Naive thymus-derived CD4-positive, alpha-beta T cell (primary cell): ENCODE measurements at places on chromosomes 7 and 10. TPM values are rescaled to one million over a fixed set of nuclear protein-coding genes. Genes with fewer than 3 reads are reported as not detected.

GRCh38 chr7:151139071-151139790, 28.3 kb downstream of the GBX1 start:
- no peak overlapping the region for H3K4me3 ChIP-seq
- H3K27me3 ChIP-seq: no peaks in the 10 kb centered on the region
- no peak for DNase-seq
- H3K27ac ChIP-seq: no peak overlapping the region
- no peaks in the 10 kb centered on the region for H3K4me1 ChIP-seq
- H3K36me3 ChIP-seq: no peaks in the 10 kb centered on the region

DNA sequence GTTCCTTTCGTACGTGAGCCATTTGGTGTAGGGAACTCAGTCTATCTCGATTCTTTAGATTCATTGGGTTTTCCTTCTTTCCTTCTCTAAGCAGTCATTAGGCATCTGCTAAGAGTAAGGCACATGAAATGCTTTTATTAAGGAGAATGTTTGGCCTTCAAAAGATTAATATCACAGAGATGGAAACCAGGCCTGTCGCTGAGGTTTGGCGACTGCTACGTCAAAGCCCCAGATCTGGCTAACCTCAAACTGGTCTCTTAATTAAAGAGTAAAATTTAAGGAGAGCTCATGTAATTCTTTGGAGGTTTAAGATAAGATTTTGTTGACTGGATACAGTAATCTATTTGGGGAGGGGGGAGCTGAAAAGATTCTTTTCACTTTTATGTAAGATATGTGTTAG, 189.8 kb downstream of the JCAD start:
- H3K27me3 ChIP-seq: no peaks in the 10 kb centered on the region
- no peak overlapping the region for H3K4me3 ChIP-seq
- H3K36me3 ChIP-seq: no peaks in the 10 kb centered on the region
- H3K4me1 ChIP-seq: no peaks in the 10 kb centered on the region
- H3K27ac ChIP-seq: no peak overlapping the region
- no peak for DNase-seq

- DNase-seq: no peak
- no peaks in the 10 kb centered on the region for H3K4me1 ChIP-seq
- H3K27ac ChIP-seq: no peak overlapping the region
- H3K27me3 ChIP-seq: no peaks in the 10 kb centered on the region
- no peak overlapping the region for H3K4me3 ChIP-seq
Measured at GRCh38 chr7:33471636-33472242, 342.4 kb downstream of the BBS9 start.

- H3K4me1 ChIP-seq: no peaks in the 10 kb centered on the region
- no peak overlapping the region for H3K27ac ChIP-seq
- no peaks in the 10 kb centered on the region for H3K27me3 ChIP-seq
- DNase-seq: no peak
- H3K4me3 ChIP-seq: no peak overlapping the region
Measured at GRCh38 chr7:113715981-113716856, 202.6 kb downstream of the PPP1R3A start.

GRCh38 chr10:125985557-125986240, 89.3 kb downstream of the FANK1 start:
- no peak overlapping the region for H3K4me3 ChIP-seq
- H3K27me3 ChIP-seq: no peaks in the 10 kb centered on the region
- no peak for DNase-seq
- no peaks in the 10 kb centered on the region for H3K4me1 ChIP-seq
- H3K36me3 ChIP-seq: no peaks in the 10 kb centered on the region

The TMEM178B gene
- 0.05 TPM for total RNA-seq

The NUDT13 gene
- 1.5 TPM for total RNA-seq

The FAM237B gene
- not detected in 2 replicates for total RNA-seq

The GIMAP2 gene
- 269 TPM for total RNA-seq
